PC-9 (cell line): ENCODE measurements at places on chromosomes 3 and 15.

DNA sequence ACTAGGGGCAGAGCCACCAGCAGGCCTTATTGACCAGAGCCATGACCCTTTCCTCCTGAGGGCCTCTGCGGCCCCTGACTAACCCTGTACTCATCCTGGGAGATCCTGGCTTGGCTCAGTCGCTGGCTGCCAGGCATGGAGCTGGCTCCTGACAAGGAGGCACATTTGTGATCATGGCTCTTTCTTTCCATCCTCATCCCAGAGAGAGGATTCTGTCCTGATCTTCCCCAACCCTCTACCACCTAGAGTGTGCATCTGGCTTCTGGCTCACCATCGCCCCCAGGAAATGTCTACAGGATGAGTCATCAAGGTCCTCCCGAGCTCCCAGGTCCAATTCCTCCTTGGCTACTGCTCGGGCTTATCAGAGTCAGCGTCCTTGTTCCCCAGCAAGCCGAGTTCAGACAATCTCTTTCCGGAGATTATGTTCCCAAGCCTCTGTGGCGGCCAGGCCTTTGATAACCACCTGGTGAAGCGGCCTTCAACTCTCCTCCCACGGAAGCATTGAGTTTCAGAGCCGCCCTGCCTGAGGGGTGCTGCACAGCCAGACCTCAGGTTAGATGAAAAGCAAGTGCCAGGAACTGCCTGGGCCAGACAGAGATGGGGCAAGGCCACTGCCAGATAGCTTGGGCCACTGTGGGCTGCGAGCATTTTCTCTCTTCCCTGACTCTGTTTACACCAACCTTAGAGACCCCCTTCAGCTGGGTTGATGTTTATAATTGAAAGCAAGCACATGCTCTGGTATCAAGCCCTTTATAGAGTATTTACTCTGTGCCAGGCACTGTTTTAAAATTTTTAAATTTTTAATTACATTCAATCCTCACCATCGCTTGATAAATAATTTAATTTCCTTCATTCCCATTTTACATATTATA, 44.3 kb upstream of the MRPS22 start:
- DNase-seq = peak; percentile 84

- no peak for DNase-seq
These were observed 648 bp downstream of the CYB561D2 start for GRCh38 chr3:50351323-50351697.

DNA sequence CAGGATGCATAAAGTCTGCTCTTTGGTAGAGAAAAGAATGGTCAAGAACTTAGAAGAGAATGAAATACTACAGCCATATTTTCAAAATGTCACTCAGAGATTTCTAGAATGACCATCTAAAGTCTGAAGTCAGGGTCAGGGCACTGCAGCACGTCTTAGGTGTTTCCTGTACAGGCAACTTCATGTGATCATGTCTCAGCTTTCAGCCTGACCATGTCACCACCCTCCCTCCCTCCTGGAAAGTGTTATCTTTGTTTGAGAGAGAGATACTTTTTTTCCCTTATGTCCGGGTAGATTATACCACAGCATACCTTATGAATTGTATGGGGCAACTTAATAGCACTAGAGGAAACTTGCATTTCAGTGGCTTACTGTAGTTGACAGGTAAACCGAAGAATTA, 558.0 kb upstream of the TGFBR2 start:
- DNase-seq = no peak

DNA sequence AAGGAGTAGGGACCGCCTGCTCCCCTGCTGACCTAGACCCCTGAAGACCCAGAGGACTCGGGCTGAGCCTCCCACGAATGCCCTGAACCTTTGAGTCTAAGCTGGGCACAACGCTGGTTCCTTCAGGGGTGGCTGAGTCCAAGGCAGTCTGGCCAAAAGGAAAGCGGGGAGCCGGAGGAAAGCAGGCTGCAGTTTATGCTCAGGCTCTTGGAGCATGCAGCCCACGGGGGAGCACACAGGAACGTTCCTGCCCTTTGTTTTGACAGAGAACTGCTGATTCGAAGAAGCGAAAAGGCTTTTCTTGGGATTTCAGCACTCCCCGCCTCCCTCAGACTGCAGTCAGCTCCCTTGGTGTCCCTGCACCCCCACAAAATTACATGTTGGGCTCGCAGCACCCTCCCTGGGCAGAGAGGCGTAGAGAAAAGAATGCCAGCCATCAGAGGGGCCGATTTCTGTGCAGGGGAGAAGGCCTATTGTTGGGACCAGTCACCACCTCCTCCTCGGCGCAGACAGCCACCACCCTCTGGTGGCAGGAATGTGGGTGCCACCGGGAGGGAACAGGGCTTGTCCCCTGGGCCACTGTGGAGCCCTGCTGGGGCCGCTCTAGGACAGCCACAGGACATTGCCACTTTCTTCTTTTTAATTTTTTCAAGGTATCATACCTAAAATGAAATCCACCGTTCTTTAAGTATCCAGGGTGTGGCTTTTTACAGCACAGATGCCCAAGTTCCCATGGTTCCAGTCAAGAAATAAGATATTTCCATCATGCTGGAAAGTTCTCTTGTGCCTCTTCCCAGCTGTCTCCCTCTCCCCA, 72.2 kb downstream of the SMAD6 start:
- peak; percentile 92 for DNase-seq

GRCh38 chr3:39216176-39216790, 23.9 kb upstream of the XIRP1 start:
- no peak for DNase-seq

GRCh38 chr3:69425249-69425648, 39.4 kb upstream of the FRMD4B start:
- DNase-seq = no peak

GRCh38 chr15:67941648-67942310, 101.9 kb upstream of the RNU6-1 start:
- DNase-seq = peak; percentile 47

GRCh38 chr3:178706411-178706810, 170.2 kb downstream of the KCNMB2 start:
- DNase-seq = no peak

DNA sequence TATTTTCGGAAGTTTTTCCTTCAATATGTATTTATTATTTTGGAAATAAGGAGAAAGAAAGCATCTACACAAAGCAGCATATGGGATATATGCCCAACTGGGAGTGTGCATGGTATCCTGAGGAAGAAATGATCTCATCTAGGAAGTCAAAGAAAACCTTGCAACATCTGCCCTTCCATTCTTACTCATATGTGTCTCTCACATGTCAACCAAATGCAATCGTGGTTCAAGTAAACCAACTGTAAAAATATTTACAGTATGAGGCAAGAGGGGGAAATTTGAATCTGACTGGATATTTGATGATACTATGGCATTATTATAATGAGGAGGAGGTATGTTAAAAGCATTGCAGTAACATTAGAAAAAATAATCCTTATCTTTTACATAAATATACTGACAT, 3.2 kb upstream of the SCG3 start:
- no peak for DNase-seq

DNA sequence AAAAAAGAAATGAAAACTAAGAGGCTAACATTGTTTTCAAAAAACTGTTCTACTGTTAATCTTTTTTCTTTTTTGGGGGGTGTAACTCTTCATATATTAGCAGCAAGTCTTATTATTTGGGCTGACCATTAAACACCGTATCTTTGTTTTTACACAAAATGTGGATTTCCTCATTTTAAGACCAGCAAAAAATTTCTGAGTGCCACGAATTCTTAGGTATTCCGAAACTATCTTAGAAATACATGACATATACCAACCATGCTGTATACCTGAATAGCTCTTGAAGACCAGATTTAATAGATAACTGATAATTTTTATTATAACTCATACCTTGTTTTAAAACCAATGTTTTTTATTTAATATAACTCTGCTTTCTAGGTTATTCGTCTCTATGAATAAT, 620 bp upstream of the TTC23 start:
- DNase-seq = no peak

- DNase-seq = no peak
These were observed 54.9 kb upstream of the PXYLP1 start for GRCh38 chr3:141176775-141177174.

DNA sequence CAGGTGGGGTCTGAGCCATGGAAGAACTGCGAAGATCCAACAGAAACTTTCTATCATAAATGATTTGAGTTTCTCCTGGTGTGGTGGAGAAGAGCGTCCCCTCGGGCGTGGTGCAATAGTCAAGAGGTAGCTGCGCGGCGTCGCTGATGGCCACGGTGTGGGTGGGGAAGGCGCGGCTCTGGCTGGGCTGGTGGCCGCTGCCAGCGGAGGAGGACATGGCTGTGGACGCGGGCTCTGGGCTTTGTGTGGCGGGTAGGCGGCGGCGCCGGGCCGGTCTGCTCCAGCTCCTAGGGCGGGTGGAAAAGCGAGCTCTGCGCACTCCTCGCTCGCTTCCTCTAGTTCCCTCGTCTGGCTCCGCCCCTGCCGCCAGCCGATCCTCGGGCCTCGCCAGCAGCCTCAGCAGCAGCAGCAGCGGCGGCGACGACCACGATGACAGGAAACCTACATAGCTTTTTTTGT, 5.9 kb downstream of the STARD9 start:
- peak; percentile 68 for DNase-seq

DNA sequence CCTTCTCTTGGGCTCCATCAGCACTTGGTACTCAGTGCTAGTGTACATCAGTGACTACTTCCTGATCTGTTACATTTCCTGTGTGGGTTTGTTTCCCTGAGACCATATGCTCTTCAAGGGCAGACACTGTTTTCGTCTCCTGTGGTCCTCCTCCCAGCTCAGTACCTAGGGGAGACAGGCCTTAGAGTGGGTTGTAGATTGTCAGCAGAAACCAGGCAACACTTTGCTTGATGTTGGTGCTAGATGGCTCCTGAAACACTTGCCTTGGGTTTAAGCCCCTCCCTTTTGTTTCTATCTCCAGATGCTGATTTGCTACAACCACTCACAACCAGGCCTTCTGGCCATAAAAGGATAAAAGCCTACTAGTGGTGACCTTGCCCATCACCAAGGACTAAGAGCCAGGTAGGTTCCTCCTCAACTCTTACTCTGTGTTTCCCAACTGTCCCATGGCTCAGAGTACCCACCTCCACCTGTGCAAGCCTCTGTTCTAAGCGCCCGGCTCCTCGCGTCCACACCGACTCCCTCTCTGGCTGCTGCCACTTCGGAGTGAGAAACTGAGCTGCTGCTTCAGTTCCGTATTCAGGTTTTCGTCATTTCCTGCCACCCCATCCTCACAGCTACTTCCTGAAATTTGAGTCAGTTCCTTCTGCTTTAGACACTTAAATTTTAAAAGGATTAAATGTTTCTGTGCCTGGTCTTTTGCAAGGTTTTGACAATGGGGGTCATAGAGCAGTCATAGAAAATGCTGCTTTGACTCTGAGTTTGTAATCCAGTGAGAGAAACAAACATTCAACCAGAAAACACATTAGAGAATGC, at the start of gene HCLS1:
Gene HCLS1 (minus strand): TSS at position 548 of the 816 bp plus-strand sequence. CDS start 2,556 bp downstream, outside the sequence.
- no peak for DNase-seq

- DNase-seq = no peak
These were observed 32.0 kb downstream of the FAIM start for GRCh38 chr3:138640537-138640936.

GRCh38 chr15:85733416-85733815, 61.3 kb downstream of the KLHL25 start:
- no peak for DNase-seq

GRCh38 chr3:41450416-41451231, 251.3 kb downstream of the CTNNB1 start:
- no peak for DNase-seq

- DNase-seq = no peak
These were observed 1.8 kb downstream of the NME9 start for GRCh38 chr3:138327831-138328230.

GRCh38 chr3:14138878-14139655, 14.2 kb downstream of the TMEM43 start:
- DNase-seq = no peak

DNA sequence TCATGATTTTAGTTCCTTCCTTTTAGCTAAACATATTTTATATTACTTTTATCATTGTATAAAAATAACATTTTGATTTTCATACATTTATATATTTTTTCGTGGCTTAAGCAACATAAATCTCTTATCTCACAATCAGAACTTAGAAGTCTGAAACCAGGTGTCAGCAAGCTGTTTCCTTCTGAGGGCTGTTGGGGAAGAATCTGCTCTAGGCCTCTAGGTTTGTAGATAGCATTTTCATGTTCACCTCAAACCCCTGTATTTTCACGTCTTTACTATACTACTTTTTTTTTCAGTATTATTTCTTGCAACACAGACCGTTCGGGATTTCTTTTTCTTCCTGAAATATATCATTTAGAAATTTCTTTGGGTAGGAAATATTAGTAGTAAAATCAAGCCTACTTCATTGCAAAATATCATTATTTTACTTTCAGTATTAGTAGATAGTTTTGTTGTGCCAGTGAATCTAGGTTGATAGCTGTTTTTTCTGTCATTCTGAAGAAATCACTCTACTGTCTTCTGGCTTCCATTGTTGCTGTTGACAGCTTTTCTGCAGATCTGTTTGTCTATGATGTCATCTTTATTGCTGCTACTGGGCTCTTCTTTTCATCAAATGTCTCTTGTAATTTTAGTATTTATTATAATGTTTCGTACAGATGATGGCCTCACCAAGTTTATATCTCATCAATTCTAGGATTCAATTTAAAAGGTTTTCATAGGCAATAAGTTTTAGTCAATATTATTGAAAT, 756.3 kb downstream of the VGLL3 start:
- no peak for DNase-seq

GRCh38 chr3:10619989-10620832, 114.8 kb upstream of the ATP2B2 start:
- no peak for DNase-seq

- peak; percentile 61 for DNase-seq
These were observed 517.3 kb downstream of the MECOM start for GRCh38 chr3:169146179-169146665.

GRCh38 chr15:69661871-69662644, 209.4 kb downstream of the RPLP1 start:
- no peak for DNase-seq
